ENCODE measurements at places on chromosomes 7 and 10.
A peak's percentile ranks its signal among the peaks of the same experiment; 100 is the strongest.

GRCh38 chr7:137354961-137355360 is 11.4 kb upstream of the PTN start:
- DNase-seq: no peak

DNA sequence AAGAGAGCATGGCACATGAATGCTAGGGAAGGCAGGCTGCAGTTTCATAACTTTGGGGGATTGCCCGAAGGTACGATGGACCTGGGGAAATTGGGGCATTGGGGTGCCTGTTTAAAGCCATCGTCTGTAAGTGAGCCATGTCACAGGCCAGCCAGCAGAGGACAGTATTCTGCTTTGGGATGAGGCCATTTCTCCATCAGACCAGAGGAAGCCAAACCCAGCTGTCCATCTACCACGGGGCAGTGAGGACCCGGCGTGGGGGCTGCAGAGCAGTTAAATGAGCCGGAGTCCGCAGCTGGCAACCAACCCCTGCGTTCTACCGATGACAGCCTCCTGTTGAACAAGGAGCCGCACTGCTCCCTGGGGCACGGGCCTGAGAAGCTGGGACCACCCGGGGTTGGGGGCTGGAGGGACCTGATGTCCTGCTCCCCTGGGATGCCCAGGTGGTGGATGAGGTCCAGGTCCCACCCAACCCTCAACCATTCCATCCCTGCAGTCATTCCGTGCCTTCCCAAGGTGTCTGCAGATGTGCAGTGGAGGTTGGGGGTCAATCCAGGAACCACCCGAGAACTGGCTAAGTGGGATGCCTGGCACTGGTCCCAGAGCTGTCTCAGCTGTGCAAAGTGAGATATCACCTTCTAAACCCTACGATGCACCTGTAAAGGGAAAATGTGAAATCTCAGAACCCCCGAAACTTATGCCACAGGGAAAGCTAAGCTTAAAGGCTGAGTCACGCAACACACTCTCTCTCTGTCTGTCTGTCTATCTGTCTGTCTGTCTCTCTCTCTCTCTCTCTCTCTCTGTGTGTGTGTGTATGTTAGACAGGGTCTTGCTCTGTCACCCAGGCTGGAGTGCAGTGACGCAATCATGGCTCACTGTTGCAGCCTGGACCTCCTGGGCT is 12.1 kb upstream of the RHBDD2 start:
- DNase-seq: peak; percentile 75

DNA sequence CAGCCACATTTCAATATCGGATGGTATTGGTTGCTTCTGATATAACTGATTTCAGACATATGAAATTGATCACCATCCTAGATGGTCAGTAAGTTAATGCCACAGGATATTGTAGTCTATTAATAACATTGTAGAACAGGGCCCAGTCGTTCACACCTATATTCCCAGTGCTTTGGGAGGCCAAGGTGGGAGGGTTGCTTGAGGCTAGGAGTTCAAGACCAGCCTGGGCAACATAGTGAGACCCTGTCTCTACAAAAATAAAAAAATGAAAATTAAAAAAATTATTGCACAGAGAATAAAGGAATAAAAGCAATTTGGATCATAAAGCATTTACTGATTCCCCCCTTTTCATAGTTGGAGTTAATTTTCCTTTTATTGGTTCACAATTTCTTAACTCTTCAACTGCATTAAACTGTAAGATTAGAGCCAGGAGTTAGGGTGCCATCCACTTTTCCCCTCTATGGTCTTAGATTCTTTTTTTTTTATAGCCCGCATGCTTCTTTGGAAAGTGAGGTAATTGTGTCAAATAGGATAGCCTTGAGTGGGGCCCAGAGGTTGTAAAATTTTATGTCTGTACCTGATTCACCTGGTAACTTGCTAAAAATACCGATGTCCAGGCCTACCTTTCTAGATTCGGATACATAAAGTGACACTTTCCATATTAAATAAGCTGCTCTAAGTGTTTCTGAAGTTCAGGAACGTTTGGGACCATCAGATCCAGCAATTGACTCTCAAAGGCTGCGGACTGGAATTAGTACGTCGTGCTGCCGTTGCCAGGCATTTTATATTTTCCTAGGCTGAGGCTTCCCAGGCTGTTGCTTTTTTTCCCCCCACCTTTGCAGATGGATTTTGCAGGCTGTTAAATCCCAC is 24.7 kb downstream of the ADK start:
- DNase-seq: no peak

- no peak for DNase-seq
Measured at GRCh38 chr10:113053881-113054280, 103.8 kb downstream of the TCF7L2 start.

DNA sequence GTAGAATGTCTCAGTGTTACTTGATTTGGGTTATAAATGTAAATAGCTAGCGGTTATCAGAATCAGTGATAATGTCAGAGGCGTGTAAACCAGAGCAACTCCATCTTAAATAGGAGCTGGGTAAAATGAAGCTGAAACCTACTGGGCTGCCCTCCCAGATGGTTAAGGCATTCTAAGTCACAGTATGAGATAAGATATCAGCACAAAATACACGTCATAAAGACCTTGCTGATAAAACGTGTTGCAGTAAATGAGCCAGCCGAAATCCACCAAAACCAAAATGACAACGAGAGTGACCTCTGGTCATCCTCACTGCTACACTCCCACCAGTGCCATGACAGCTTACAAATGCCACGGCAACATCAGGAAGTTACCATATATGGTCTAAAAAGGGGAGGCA is 172.3 kb downstream of the CHRM2 start:
- DNase-seq: no peak

- DNase-seq: no peak
Measured at GRCh38 chr7:105216786-105217185, 171.9 kb downstream of the SRPK2 start.

DNA sequence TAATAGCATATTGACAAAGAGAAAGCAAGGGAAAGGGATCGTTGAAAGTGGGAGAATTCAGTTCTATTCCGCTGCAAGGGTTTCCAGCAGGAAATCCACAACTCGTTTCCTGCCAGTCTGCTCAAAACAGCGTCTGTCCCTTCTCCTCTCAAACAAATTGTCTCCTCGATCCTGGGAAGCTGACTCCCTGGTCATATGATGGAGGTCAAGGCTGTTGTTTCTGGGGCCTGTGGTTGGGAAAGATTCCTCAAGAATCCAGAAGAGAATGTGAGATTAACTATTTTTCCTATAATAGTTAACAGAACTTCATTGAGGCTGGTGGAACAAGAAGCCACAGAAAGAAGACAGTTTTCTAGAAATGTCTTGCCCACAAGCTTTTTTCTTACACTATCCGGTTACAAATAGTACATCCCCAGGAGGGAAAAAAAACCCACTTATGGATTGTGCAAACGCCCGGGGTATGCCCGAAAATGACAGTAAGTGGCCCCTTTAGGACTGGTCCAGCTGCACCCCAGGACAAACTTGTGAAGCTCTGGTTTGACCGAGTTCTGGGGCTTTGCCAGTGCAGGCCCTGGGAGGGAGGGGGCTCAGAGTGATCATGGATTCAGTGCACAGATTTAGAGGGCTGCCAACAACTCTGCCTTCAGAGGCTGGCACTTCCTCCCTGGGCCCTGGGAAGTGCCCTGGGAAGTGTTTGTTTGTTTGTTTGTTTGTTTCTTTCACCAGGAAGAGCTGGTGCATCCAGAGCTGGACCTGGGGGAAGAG is 49.4 kb upstream of the CTBP2 start:
- DNase-seq: no peak

DNA sequence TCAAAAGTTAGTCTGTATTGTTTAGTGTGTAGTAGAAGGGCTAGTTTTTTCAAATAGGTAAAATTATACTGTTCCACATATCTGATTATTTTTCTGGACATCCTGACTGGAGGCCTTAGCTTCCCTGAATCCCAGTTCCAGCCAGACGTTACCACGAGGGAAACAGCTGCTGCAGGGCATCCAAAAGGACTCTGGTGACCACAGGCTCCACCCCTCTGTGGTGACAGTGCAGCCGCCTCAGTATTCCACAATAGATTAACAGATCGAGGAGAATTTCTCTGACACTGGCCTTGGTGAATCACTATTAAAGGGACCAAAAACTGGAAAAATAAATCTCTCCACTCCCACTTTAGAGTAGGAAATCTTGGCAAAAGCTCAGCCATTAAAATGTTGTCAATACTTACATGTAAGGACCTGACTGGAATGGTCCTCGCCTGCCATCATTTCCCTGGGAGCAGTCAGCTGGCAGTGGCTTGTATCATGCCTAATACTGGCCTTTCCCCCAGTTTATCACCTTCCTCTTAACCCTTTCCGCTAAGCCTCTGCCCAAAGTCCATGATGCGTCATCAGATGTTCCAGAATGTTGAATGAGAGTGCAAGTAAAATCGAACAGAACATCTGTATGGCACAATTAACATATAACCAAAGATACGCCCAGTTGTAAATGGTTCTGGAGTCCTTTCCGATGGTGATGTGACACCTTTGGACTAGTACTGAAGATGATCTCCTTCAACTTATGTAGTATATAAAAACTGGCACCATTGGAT is 31.6 kb downstream of the ENO4 start:
- peak; percentile 2 for DNase-seq

GRCh38 chr7:76358011-76358480 is 745 bp downstream of the YWHAG start:
- DNase-seq: peak; percentile 63
